Adrenal gland (tissue), 19 donors: ENCODE measurements at places on chromosomes 1 and 21. TPM values are rescaled to one million over a fixed set of nuclear protein-coding genes. Genes with fewer than 3 reads are reported as not detected.

The IPP gene
- 23.9 TPM for total RNA-seq

The CYP4Z1 gene
- total RNA-seq, result 0.84 TPM

The OR2T2 gene
- not detected for total RNA-seq

GRCh38 chr1:247358920-247359319 lies 27.3 kb upstream of the ZNF496 start:
- DNase-seq, result peak; percentile 54

- DNase-seq, result no peak
Observed at GRCh38 chr1:214977110-214977509, 105.4 kb upstream of the KCNK2 start.

DNA sequence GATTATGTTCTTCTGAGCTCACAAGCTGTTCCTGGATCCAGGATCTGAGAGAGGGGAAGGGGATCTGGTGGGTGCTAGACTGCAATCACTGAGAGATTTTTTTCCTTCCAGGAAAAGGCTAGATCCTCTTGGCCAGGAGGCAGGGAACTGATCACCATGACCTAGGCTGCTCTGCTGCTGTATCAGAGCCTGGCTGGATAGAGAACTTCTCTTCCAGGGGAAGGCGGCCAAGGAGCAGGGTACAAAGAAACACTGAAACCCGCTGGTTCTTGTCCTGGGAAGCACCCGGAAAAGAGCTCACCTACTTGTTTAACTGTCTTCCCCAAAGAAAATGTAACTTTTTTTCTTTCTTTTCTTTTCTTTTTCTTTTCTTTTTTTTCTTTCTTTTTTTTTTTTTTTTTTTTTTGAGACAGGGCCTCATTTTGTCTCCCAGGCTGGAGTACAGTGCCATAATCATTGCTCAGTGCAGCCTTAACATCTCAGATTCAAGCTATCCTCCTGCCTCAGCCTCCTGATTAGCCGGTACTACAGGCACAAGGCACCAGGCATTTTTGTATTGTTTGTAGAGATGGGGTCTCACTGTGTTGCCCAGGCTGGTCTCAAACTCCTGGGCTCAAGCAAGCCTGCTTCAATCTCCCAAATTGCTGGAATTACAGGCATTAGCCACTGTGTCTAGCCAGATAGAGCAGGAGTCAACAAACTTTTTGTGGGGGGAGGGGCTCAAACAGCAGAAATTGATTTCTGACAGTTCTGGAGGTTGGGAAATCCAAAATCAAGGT lies 12.4 kb upstream of the RPS6KA1 start:
- no peak for DNase-seq

GRCh38 chr1:109517337-109517736 lies 7.8 kb upstream of the AMIGO1 start:
- no peak for DNase-seq
